Caco-2 (cell line): ENCODE measurements at places on chromosomes 5 and 9. TPM values are rescaled to one million over a fixed set of nuclear protein-coding genes. Genes with fewer than 3 reads are reported as not detected.
A peak's percentile ranks its signal among the peaks of the same experiment; 100 is the strongest.

DNA sequence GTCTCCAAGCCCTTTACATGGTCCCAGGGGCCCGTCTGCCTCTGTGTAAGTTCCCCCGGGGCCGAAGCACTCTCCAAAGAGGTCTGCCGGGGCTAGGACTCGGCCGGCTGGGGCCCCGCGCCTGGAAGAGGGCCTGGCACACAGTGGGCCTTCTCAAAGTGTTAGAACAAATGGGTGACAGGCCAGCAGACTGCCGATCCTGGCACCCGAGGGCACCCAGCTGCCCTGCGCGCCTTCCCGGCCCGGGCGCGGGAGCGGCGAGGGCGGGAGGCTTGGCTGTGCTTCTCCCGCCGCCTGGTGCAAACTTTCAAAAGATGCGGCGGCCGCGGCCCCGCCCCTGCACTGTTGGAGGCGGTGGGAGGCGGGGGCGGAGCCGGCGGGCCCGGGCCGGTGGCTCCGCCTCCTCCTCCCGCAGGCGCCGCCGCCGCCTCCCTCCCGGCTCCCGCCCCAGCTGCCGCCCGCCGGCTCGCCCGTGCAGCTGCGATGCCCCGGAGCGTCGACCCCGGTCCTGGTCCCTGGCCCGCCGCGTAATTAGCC lies at the start of gene NEURL1B:
NEURL1B (plus strand) TSS at position 442 of the 537 bp plus-strand sequence. CDS start 144 bp downstream, outside the sequence.
- H3K27me3 ChIP-seq, result no peaks in the 10 kb centered on the region
- H3K4me3 ChIP-seq, result peak within 1 kb of the TSS; percentile 59
- peak; percentile 86 for DNase-seq
- H3K27ac ChIP-seq, result no peak within 1 kb of the TSS
- no peaks in the 10 kb centered on the region for H3K36me3 ChIP-seq

DNA sequence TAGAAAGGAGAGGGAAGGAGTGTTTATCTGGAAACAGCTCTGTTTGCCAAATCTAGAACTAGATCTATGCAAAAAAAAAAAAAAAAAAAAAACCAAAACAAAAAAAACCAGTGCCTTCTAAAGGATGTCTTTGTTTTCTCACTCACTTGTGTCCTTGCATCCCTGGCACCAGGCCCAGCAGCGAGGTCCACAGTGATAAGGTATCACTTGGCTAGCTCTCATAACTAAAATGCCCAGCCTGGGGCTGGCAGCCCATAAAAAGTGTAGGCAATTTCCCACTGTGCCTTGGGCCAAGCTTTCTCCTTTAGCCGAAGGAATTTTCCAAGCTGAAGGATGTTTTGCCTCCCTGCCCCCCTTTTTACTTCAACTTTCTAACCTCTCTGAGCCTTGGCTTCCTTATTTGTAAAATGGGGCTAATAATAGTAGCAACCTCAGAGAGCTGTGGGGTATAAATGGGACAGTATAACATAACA lies 20.8 kb downstream of the RGS3 start:
- H3K4me3 ChIP-seq, result no peak overlapping the region
- no peaks in the 10 kb centered on the region for H3K4me1 ChIP-seq
- peaks cover 3% of the 10 kb centered on the region for H3K36me3 ChIP-seq
- H3K27ac ChIP-seq, result no peak overlapping the region

DNA sequence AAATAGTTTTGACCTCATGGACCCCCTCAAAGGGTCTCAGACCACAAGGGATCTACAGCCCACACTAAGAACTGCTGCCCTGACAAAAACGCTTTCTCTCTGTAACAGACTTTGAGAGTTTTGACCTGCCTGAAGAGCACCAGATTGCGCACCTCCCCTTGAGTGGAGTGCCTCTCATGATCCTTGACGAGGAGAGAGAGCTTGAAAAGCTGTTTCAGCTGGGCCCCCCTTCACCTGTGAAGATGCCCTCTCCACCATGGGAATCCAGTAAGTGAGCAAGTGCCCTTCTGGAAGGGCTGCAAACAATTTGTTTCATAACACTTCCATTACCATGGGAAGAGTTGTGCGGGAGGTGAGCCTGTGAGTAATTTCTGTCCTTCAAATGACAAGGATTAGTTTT lies 6.0 kb downstream of the PTTG1 start:
- H3K27me3 ChIP-seq, result no peaks in the 10 kb centered on the region

GRCh38 chr5:95262933-95263660 lies 21.8 kb downstream of the MCTP1 start:
- peak overlapping the region; percentile 95 for H3K27ac ChIP-seq
- H3K27me3 ChIP-seq, result no peaks in the 10 kb centered on the region
- H3K4me3 ChIP-seq, result no peak overlapping the region
- DNase-seq, result peak; percentile 71
- H3K4me1 ChIP-seq, result peaks cover 26% of the 10 kb centered on the region
- H3K36me3 ChIP-seq, result no peaks in the 10 kb centered on the region

RANBP17 gene
- total RNA-seq, result 28.2 and 31.8 TPM in 2 replicates

DNA sequence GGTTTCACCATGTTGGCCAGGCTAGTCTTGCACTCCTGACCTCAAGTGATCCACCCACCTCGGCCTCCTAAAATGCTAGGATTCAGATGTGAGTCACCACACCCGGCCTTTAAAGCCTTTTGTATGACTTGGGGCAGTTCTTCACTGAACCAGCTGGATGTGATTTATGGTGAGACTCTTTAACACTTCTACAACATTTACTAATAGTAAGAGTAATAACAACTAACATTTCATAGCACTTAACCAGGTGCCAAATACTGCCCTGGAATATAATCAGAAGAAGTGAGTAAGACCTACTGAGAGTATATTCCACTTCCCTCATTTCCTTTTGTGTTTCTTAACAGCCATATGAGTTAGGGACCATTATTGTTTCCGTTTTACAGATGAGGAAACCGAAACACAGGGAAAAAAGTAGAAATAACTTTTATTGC lies 10.0 kb downstream of the ZSWIM6 start:
- H3K4me1 ChIP-seq, result no peaks in the 10 kb centered on the region
- DNase-seq, result no peak
- H3K36me3 ChIP-seq, result no peaks in the 10 kb centered on the region
- H3K27ac ChIP-seq, result no peak overlapping the region

FOXD4 gene
- total RNA-seq, result 0.56 and 0.93 TPM in 2 replicates
